Suprapubic skin (tissue), 4 donors: ENCODE measurements at places on chromosomes 3 and 15.

DNA sequence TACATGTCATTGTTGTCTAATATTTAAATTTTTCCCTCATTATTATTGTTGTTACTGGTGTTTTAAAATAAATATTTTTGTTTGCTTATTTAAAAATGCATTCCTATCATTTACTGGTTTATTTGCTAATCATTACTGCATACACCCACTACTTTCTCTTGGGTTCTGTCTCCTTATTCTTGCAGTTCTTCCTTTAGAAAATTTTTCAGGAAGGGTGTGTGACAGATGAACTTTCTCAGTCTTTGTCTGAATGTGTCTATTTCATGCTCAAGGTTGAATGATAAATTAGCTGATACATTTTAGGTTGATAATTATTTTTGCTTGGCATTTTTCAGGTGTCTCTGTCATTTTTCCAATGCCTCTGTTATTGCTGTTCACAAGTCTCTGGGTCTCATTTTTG lies 7.4 kb downstream of the AQP9 start:
- DNase-seq, result no peak

- DNase-seq, result peak; percentile 64
Observed at GRCh38 chr3:123723522-123724168, 138.8 kb upstream of the HACD2 start.

DNA sequence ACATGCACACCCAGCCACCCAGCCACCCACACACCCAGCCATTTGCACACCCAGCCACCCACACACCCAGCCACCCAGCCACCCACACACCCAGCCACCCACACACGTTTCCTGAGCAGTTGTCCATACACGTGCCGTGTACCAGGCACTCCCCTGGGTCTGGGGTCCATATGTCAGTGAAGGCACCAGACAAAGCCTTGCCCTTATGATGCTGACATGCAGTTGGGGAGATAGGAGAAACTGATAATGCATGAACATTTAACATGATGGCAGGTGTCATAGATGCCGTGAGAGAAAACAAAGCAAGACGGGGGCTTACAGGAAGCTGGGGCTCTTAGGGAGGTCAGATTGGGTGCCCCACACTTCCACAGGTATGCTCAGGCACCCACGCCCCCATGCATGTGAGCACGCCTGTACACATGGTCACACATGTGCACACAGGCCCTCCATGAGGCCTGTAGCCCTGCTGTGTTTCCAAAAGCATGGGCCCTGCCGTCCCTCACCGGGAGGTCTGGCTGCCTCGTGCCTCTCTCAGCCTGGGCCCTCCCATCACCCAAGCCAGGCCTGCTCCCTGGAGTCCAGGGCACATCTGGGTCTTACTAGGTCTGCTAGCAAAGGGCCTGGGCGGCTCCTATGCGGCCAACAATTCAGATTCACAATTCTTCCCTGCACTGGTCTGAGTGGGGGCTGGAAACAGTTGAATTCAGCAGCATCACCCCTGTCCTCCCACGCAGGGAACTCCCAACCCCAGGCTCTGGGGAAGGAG lies 3.6 kb upstream of the DNAJB8 start:
- DNase-seq, result no peak

GRCh38 chr15:65981837-65982626 lies 112.7 kb downstream of the RAB11A start:
- no peak for DNase-seq

DNA sequence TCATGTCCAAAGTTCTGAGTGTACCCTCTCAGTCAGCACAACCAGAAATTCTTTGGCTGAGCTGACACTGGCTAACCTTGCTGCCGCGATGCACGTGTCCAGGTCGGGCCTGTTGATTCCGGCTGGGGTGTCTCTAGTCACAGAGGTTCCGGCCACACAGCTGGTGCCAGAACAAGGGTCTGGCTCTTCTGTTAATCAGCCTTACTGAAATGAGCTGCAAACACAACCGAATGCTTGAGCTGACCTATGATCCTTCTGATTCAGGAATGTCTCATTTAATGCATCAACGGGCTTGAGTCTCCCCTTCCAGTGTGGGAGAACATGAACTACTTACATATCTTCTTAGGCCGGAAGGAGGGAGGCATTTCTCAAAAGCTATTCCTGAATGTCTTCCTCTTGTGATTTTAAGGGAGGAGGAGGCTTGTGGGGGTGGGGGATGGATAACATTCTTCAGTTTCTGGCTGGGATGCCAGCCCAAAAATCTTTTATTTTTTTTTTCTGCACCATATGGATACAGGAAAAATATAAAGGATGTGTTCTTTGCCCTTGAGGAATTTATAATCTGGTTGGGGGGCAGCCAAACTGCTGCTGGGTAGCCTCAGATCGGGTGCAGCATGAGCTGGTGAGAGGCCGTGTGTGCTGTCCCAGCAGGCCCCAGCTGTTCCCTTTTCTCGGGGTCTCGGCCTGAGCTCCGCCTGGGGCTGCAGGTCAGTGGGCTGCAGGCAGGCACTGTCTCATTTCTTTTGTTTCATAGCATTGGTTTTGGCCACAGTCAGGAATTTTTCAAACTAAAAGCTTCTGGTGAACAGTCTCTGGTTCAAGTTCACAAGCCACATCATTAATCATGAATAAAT lies 319.1 kb upstream of the TBL1XR1 start:
- no peak for DNase-seq
